ENCODE measurements at places on chromosomes 6 and 20.

DNA sequence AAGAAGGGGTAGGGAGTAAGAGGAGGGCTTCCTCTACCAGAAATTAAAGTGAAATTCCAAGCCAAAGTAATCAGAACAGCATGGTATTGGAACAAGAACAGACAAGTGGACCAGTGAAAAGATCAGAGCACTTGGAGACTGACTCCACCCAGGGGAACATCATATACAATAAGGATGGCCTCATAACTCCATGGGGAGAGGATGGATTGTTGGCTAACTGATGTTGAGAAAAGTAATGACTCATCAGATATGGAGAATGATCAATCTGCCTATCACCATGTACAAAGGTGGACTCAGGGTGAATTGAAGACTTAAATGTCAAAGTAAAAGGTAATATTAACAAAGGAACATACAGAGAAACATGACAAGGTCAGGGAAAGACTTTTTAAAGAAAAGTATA lies 12.8 kb downstream of the SLC22A3 start:
- no peak for DNase-seq

DNA sequence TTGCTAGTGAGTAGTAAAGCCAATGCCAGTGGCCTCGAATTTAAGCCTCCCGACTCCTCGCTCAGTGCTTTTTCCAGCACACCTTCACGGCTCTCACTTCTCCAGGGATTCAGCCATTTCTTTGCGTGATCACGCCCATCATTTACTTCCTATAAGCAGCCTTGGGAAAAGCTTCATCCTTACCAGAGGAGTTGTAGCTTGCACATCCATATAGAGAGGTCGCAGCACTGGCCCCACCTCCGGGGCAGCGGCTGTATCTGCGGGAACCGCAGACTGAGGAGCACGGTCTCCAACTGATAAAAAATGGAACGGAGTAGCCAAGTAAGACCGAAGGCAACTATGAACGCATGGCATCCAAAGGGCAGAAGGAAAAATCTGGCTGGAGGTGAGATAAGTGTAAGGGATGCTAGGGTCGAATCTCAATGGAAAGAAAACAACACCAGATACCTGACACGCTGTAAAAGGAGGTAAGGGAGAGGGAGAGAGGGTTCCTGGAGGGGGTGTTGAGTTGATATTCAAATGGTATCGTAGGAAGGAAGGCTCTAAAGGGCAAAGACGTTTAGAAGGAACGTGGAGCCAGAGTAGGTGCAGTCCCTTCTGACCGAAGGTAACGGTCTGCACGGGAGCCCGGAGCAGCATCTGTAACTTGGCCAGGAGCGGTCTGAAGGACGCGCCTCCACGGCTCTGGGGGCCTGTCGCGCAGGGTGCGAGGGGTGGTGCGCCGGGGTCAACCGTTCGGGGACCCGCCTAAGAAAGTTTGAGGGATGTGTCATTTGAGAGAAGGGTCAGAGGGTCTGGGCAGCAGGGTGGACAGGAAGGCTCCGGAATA lies 640 bp downstream of the NFS1 start:
- DNase-seq: no peak

GRCh38 chr20:5557123-5557522 lies 193.1 kb upstream of the SHLD1 start:
- DNase-seq: no peak

DNA sequence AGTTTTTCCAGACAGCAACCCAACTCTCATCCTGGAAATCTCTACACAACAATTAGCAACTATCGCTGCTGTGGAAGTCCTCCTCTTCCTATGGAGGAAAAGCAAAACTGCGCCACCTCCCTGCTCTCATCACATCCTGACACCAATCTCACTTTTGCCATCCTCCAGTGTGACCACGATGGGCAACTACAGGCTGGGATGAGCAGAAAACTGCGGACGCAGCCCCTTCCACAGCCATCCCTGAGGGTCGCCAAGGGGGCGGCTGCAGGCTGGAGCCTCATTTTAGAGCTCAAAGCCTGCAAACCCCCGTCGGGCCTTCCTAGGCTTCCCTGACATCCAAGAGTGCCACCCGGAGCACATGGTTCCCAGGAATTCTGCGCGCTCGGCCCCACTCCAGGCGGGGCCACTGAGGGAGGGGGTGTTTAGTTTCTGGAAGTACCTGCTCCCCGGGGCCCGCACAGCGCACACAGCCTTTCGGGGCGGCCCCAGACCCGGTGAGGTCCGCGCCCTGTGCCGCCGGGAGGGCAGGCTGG lies 1.2 kb downstream of the TCFL5 start:
- DNase-seq: no peak

- no peak for DNase-seq
Observed at GRCh38 chr6:44667668-44668390, 280.3 kb downstream of the CDC5L start.

GRCh38 chr20:3777716-3778629 lies 3.3 kb downstream of the SPEF1 start:
- no peak for DNase-seq

GRCh38 chr6:42239736-42240375 lies 22.2 kb upstream of the MRPS10 start:
- DNase-seq: no peak

DNA sequence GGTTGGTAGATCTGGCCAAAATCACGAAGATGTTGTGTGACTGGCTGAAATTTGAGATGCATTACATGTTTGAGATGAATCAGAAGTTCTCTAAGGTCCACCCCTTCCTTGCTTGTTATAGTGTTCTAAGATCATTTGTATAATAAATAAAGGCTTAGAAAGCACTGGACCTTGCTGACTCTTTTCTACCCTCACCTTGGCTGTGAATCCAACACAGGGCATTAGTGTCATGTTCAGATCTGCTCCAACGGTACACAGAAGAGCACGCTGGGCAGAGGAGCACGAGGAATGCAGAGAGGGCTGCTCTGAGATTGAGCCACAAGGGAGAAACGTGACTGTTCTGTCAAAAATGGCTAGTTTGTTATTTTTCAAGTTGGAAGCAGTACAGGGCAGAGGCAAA lies 169.5 kb upstream of the HDAC2 start:
- no peak for DNase-seq

DNA sequence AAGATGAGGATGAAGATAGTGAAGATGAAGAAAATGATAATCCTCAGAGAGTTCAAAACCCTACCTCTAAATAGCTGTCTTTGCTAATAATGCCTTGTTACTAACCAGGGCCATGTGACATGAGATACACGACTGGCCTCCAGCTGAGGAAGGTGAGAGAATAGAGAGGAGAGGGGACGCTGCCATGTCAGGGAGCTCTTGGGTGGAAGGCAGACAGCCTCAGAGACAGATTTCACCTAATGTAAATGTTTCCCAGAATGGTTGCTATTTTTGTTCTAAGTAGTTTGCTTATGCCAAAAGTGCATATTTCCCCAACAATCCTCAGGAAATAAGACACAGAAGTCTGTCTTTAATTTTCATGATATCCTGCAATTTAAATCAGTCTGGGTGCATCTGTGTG lies 138.4 kb downstream of the ELOVL4 start:
- no peak for DNase-seq

GRCh38 chr6:3336066-3336786 lies 77.5 kb downstream of the PSMG4 start:
- no peak for DNase-seq

- DNase-seq: no peak
Observed at GRCh38 chr6:139711804-139712585, 337.5 kb upstream of the CITED2 start.

GRCh38 chr6:137248702-137249101 lies 29.5 kb upstream of the IFNGR1 start:
- no peak for DNase-seq

DNA sequence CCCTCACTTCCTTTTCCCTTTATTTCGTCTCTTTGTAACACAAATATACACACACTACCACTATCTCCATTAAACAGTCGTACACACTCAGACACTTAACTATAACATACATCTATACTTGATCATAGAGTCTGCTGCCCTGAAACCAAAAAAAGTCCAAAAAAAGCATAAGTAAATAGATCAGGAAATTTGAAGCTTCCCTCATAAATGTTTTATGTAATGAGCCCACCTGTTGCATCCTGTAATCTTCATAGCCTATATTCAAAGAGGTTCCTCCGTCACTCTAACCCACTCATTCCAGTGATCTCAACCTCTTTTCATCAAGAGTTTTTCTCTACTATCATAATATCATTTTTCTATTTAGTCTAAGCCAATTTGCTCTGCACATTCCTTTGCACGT lies 6.9 kb upstream of the OR12D2 start:
- DNase-seq: no peak

- DNase-seq: no peak
Observed at GRCh38 chr6:38088829-38089228, 269.3 kb downstream of the ZFAND3 start.

- DNase-seq: no peak
Observed at GRCh38 chr6:23368557-23368956, 757.5 kb upstream of the NRSN1 start.

- no peak for DNase-seq
Observed at GRCh38 chr20:25546048-25546447, 39.3 kb downstream of the NINL start.

GRCh38 chr6:161107779-161108730 lies 116.5 kb downstream of the MAP3K4 start:
- no peak for DNase-seq

DNA sequence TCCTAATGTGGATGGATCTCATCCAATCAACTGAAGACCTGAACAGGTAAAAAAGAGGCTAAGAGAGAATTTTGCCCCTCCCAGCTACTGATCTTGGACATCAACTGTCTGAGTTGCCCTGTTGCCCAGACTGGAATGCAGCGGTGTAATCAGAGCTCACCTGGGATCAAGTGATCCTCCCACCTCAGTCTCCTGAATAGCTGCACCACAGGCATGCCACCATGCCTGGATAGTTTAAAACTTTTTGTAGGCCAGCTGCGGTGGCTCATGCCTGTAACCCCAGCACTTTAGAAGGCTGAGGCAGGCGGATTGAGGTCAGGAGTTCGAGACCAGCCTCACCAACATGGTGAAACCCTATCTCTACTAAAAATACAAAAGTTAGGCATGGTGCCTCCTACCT lies 34.9 kb upstream of the GCNT2 start:
- no peak for DNase-seq

- no peak for DNase-seq
Observed at GRCh38 chr6:166772518-166772917, 145.5 kb upstream of the RPS6KA2 start.

- DNase-seq: no peak
Observed at GRCh38 chr6:15755526-15755925, 92.7 kb upstream of the DTNBP1 start.

DNA sequence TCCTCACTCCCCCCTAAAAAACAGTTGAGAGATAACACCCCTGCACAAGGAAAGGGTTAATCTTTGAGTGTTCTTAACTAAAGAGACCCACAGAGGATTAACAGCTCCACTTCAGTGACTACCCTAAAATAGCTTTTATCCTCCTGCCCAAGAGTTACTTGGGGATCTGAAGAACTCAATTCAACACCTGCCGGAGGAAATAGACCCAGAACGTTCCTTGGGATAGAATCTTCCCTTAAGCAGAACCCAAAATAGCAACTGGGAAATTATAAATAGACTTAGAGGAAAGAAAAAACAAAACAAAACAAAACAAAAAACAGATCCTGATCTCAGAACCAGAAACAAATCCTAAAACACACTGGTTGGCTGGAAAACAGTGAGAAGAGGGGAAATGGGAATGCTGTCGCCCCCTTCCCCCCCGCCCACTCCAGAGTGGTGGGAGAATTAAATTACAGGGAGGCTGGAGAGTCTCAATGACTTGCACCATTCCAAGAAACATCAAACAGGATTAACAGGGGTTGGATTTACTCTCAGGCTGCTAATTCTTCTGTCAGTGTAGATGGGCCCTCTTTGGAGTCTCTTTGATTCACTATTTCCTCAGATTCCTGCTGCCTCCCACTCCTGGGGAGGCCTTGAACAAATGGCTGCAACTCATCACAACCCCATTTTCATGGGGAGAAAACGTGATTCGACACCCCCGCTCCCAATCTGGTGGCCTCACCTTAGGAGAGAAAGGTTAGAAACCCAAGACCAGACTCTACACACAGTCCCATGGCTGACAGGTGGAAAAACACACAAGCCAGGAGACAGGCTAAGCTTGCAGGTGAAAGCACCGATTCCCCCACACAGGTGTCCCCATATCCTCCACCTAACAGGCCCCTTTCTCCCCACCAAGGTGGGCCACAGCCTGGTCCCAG lies 1.4 kb downstream of the PLAGL2 start:
- no peak for DNase-seq

DNA sequence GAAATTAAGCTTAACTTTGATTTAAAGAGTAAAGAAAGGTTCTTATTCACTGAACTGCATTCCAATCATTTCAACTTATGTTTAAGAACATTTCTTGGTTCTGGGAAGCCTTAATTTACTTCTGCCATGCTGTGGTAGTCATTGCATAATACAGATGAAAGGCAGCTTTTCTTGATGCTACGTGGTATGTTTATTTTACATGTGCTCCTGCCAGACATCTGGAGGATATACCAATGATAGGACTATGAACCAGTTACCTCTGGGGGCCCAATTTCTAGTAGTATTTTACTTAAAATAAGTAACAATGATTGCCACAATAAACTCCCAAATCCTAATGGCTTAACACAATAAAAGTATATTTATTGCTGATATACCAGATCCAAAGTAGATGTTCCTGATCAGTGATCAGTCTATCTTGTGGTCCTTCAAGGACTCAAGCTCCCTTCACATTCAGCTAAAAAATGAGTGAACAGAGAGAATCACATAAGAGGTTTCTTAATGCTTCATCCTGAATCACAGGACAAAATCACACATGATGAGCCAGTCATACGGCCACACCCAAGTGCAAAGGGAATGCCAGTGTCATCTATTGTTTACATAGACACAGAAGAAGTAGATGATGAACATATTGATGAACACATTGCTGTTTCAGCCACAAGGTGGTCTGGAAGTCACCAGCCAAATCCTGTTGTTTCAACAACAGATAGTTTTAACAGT lies 56.5 kb upstream of the CCN2 start:
- no peak for DNase-seq

- no peak for DNase-seq
Observed at GRCh38 chr20:18666803-18667415, 79.1 kb downstream of the DTD1 start.

DNA sequence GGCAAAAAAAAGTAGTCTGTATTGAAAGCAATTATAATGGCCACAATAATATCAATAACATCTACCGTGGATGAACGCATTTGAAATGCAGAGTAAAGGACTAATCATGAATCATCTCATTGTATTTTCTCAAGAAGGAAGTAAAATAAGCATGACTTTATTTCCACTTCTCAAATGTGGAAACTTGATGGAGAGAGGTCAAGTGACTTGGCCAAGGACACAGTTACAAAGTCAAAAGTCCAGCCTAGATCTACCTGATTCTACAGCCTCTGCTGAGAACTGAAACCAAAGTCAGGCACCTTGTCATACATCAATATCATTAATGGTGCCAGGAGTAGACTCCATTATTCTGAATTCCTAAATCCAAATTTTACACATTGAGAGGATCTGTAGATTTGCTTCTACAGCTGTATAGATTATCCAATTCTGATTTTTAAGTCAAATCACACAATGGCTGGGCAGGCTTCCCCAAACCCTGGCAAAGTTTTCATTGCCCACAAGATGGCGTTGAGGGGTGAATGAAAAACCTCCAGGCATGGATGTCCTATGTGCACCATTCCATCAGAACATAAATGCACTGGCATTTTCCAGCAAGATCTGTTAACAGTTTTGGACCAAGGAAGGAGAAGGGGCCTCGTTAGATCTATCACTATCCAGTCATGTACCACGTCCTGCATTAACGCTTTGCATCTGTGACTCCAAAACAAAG lies 423.1 kb downstream of the MAFB start:
- DNase-seq: no peak

- DNase-seq: peak; percentile 9
Observed at GRCh38 chr6:153108315-153108714, 22.8 kb downstream of the RGS17 start.

All from RCC 7860 (cell line).